ENCODE measurements at places on chromosomes 16 and 17.

DNA sequence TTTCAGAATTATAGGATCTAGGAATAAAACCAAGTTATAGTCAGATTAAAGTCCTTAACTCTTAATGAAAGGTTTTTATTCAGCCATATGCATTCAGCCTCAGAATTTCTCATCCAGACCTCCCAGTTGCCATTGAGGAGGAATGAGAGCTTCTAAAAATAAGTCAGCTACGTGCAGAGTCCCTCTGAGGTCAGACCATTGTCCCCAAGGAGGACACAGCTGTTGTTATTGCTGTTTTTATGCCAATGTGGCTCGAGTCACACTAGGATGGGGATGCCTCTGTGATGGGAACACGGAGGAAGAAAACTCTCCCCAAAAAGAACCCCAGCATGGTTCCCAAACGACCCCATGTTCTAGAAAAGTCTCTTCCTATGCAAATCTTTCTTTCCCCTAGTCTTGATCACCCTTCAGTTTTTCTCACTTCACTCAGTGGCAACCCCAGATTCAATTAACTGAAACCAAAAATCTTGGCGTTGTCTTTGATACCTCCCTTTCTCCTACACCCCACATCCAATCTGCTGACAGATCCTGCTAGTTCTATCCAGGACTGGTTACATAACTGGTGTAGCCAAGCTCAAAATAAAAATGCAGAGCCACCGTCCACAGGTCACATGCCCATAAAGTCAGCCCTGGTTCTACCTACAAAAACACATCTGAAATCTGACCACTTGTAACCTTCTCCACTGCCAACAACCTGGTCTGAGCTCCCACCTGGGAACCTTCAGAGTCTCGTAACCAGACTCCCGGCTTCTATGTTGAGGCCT is 138.2 kb upstream of the ERCC4 start:
- no peak for DNase-seq

DNA sequence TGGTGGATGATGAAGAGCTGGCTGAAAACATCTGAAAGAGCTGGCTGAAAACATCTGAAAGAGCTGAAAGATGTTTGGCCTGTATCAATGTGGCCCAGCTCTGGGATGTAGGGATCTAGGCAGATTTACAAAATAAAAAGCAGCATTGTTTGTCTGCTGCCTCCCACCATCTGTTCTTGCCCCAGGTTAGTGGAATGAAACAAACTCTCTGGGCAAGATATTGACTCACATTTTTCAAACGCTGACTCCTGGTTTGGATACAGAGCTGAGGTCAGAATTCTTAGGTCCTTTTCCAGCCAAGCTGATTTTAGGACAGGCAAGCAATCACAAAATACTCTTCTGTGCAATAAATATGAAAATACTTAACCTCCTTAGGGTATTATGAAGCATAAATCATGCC is 139.0 kb downstream of the STX8 start:
- no peak for DNase-seq

- DNase-seq, result no peak
These were observed 52.8 kb downstream of the SOCS1 start for GRCh38 chr16:11203111-11203623.

- DNase-seq, result no peak
These were observed 6.5 kb downstream of the ZCCHC14 start for GRCh38 chr16:87486282-87486681.

GRCh38 chr17:38653230-38653629 is 21.5 kb downstream of the EPOP start:
- DNase-seq, result no peak

GRCh38 chr17:29039764-29040598 is 3.0 kb upstream of the PIPOX start:
- no peak for DNase-seq

DNA sequence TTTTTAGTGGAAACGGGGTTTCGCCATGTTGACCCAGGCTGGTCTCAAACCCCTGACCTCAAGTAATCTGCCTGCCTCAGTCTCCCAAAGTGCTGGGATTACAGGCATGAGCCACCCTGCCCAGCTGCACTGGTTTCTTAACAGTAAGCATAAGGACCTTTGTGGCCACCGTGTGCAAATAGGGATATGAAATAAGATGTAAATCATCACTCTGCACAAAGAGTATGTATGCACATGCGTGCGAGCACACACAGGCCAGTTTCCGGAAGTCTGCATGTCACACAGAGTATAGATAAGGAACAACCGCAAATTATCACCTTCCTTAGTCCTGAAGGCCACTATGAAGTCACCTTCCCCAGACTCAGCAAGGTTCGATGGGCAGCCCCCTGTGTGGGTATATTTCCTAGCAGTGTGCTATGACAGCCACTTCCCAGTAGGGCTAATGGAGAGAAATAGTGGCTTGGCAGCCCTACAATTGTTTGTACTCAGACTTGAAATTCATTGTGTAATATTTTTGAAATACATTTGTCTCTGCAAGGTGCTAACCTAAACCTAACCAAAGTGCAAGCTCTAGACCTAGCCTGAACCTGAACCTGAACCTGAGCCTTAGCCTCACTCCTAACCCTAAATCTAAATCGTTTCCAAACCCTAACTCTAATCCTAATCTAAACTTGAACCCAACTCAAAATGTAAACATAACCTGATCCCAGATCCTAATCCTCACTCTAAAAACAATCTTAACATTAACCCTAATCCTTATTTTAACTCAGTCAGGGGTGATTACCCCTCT is 48.4 kb upstream of the SKAP1 start:
- DNase-seq, result no peak

DNA sequence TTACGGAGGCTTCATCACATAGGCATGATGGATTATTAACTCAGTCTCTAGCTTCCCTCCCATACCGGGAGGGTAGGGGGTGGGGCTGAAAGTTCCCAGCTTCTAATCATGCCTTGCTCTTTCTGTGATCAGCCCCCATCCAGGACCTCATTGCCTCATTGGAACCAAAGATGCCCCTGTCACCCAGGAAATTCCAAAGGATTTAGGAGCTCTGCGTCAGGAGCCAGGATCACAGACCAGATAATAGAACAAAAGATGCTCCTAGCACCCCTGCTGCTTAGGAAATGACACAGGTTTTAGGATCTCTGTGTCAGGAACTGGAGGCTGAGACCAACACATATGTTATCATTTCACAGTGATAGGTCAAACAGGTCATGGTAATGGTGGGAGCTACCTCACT is 9.7 kb downstream of the USB1 start:
- no peak for DNase-seq

DNA sequence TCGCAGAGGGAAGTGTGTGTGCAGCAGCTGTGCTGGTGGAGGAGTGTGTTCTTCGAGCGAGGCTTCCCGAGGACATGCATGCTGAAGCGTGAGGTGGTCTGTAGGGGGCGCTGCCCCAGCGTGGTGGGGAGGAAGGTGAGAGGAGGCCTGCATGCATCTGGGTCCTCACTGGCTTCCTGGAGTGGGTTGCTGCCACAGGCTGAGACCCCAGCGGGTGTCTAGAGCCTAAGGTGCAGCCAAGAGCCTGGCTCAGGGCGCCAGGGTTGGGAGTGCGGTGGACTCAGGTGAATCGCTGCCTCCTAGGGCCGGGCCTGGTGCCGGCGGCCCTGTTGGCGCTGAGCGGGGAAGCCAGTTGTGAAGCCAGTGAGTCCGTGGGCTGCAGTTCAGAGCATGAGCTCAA is 7.5 kb upstream of the HSD3B7 start:
- peak; percentile 27 for DNase-seq

GRCh38 chr16:19804538-19805323 is 79.9 kb downstream of the GPRC5B start:
- DNase-seq, result peak; percentile 17

- DNase-seq, result no peak
These were observed 39.7 kb downstream of the CACNG4 start for GRCh38 chr17:67004181-67004580.

GRCh38 chr16:56657555-56658326 is at the start of gene MT1F:
TSS of gene MT1F (plus strand) at chr16:56657959. CDS start at chr16:56658059, 100 bp downstream.
- DNase-seq, result peak; percentile 72

GRCh38 chr17:14553847-14554246 is 253.0 kb downstream of the HS3ST3B1 start:
- DNase-seq, result no peak
